Mesothelial cell of epicardium (in vitro differentiated cells): ENCODE measurements at places on chromosomes 13 and 19. TPM values are rescaled to one million over a fixed set of nuclear protein-coding genes. Genes with fewer than 3 reads are reported as not detected.

DNA sequence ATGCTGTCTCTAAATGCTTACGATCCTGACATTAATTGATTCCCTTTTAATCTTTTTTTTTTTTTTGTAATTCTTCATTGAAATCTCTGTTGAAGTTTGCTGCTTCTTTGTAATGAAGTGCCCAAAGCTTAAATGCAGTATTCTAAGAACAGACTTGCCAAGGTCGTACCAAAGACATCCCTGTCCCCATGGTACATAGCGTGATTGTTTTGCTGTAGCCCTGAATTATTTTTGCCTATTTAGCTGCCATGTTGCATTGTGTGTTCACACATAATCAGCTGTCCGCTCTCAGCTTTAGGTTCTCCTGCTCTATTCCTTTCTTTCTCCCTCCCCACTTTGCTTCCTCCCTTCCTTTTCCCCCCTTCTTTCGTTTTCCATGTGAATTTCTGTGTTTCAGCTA, 21.1 kb downstream of the FGF9 start:
- no peak for DNase-seq
- peaks cover 1% of the 10 kb centered on the region for H3K27me3 ChIP-seq
- no peak overlapping the region for H3K4me3 ChIP-seq
- H3K4me1 ChIP-seq = peaks cover 2% of the 10 kb centered on the region
- peaks cover 9% of the 10 kb centered on the region for H3K36me3 ChIP-seq

GRCh38 chr13:114130837-114131582, 1.4 kb downstream of the RASA3 start:
- H3K4me1 ChIP-seq = peaks cover 40% of the 10 kb centered on the region
- peak overlapping the region; percentile 91 for H3K4me3 ChIP-seq
- peaks cover 28% of the 10 kb centered on the region for H3K27me3 ChIP-seq
- no peak for DNase-seq

The CACNG7 gene
- total RNA-seq = 0.52 to 0.82 TPM (median 0.76 TPM) in 3 replicates

DNA sequence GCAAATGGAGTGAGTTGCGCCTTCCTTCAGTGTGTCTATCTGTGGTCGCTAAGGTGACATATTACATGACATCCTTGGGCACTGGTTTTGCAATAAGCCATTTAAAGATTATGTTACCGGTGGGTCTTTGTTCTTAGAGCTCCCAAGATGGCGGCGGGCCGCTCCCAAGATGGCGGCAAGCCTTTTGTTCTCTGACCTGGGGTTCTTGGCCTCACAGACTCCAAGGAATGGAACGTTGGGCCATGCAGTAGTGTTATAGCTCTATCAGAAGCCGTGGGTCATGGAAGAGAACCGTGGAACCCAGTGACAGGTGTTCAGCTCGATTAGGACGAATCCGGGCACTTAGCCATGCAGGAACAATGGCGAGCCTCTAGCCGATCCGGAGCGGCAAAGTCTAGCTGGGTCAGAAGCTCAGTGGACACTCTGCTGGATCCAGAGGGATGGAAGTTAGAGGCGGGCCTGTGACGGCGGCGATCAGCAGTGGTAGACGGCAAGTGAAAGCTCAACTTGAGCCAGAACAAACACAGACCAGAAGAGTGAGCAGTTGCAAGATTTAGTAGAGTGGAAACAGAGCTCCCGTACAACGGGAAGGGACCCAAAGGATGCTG, 188.6 kb downstream of the TEX29 start:
- peaks cover 67% of the 10 kb centered on the region for H3K27me3 ChIP-seq
- no peak overlapping the region for H3K27ac ChIP-seq
- no peak overlapping the region for H3K4me3 ChIP-seq
- no peak for DNase-seq
- no peaks in the 10 kb centered on the region for H3K4me1 ChIP-seq
- H3K36me3 ChIP-seq = no peaks in the 10 kb centered on the region

DNA sequence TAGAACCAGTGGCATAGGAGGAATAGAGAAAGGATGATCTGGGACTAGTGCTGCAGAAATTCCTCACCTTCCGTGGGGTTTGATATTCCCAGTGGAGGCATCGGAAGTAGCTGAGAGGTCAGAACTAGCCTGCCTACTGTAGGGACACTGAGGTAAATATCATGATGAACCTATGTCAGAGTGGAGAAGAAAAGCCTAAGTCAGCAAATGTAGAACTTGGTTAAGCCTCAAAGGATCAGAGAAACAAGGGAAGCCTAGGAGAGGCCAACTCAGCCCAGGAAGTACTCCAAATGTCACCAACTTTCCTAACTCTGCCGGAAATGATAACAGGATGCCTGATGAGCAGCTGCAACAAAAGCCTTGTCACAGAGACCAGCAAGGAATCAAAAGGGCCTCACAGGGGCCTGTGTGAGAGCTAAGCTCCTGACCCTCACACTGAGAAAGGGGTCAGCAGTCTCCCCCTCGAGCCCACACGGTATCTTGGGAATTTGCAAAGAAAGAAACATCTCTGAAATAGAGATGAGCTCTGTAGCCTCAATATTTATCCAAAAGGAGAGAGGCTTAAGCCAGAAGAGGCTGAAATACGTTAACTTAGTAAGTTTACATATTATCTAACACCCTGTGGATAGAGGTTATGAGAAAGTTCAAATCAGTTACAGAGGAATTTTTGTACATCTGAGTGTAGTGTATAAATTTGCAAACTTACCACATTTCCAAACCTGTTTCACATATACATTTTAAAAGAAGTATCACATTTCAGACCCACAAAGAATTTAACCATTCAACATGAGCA, 1064.3 kb downstream of the DIAPH3 start:
- no peaks in the 10 kb centered on the region for H3K27me3 ChIP-seq
- peaks cover 14% of the 10 kb centered on the region for H3K4me1 ChIP-seq
- peak overlapping the region; percentile 40 for H3K27ac ChIP-seq
- DNase-seq = no peak
- no peak overlapping the region for H3K4me3 ChIP-seq
- no peaks in the 10 kb centered on the region for H3K36me3 ChIP-seq

The MIA gene
- 1.2 to 2.7 TPM (median 1.4 TPM) in 3 replicates for total RNA-seq

The PSG6 gene
- not detected in 3 replicates for total RNA-seq

GRCh38 chr19:19101540-19101939, 36.7 kb downstream of the TMEM161A start:
- DNase-seq = no peak
- H3K4me3 ChIP-seq = no peak overlapping the region
- H3K4me1 ChIP-seq = peaks cover 19% of the 10 kb centered on the region
- H3K27ac ChIP-seq = no peak overlapping the region

The POGLUT2 gene
- total RNA-seq = 22.0 to 23.2 TPM (median 22.7 TPM) in 3 replicates

The ZNF91 gene
- 165 to 169 TPM (median 165 TPM) in 3 replicates for total RNA-seq

DNA sequence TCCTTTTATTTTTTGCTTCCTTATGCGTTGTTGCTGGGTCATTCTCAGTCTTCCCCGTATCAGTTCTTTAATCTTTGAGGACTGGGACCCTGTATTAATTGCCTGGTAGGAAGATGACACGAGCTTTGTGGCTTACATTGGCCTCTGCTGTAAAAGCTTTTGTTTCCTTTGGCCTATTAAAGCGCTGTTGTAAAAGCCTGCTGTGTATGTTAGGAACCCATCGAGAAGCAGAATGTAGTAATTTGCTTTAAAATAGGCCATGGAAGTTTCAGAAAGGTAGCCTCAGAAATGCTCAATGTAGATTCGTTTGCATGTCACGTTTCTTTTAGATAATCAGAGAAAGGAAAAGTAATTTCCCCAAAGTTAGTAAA, 257.5 kb upstream of the STARD13 start:
- DNase-seq = no peak
- no peaks in the 10 kb centered on the region for H3K36me3 ChIP-seq
- H3K27ac ChIP-seq = peak overlapping the region; percentile 100
- H3K4me3 ChIP-seq = peak overlapping the region; percentile 86
- H3K27me3 ChIP-seq = no peaks in the 10 kb centered on the region
